ENCODE measurements at places on chromosomes 2 and 18.

- no peak for DNase-seq
These were observed 1018.2 kb upstream of the NXPH2 start for GRCh38 chr2:139798391-139798790.

GRCh38 chr2:131063501-131064283, 29.6 kb downstream of the FAM168B start:
- DNase-seq: no peak

DNA sequence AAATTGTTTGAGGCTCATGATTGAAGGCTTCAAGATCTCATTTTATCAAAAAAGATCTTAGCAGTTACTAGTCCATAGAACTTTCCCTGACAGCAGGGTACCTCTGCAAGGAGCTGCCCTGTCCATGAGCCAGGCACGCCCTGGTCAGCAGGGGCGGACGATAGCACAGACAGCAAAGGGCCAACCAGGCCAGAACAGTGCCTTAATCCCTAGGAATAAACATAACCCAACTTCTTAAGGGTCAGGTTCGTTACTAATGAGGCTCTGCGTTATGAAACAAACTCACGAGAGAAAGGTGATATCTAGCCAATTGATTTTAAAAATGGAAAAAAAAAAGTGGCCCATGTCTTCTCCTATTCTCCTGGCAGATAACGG, 59.2 kb downstream of the BCL2 start:
- DNase-seq: no peak

GRCh38 chr2:237731663-237732062, 66.9 kb upstream of the RBM44 start:
- peak; percentile 30 for DNase-seq

GRCh38 chr2:38581193-38582147, 21.3 kb downstream of the HNRNPLL start:
- DNase-seq: peak; percentile 86

DNA sequence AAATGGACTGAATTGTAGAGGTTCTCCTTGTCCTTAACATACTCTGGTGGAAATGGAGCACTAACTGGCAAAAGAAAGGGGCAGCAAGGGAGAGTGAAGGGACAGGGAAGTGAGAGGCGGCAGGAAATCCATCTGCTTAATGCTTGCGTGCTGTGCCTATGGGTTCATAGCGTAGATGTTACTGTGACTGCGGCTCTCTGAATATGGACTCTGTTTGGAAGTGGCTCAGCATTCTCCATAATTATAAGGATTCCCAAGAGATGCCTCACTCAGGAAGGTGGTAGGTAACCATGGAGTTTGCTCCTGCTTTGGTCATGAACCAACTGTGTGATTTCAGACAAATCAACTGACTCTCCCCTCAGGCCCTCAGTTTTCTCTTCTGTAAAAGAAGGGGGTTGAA, 50.0 kb downstream of the MYO3B start:
- no peak for DNase-seq

DNA sequence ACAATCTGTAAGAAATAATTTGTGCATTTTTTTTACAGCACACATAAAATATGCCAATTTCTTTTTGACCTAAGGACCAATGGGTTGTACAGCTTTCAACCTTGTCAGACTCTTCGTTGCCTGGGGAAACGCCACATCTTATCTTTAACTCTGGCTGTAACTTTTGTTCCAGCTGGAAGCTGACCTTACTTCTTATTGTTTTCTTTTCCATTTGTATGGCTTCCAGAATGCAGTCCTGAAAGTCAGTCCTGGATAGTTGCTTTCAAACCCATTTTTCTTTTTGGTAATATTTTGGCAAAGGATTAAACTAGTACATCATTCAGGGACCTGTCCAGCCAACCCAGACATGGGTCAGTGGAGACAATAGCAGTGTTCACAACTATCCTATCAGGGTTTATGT, 686.5 kb upstream of the CDH2 start:
- DNase-seq: no peak

GRCh38 chr2:64133828-64134227, 10.4 kb downstream of the PELI1 start:
- DNase-seq: no peak

- no peak for DNase-seq
These were observed 161.4 kb downstream of the METTL4 start for GRCh38 chr18:2409906-2410305.

- peak; percentile 52 for DNase-seq
These were observed 597 bp downstream of the RNF103 start for GRCh38 chr2:86623043-86623493.
